ENCODE measurements at places on chromosomes 5 and 9. TPM values are rescaled to one million over a fixed set of nuclear protein-coding genes. Genes with fewer than 3 reads are reported as not detected.

DNA sequence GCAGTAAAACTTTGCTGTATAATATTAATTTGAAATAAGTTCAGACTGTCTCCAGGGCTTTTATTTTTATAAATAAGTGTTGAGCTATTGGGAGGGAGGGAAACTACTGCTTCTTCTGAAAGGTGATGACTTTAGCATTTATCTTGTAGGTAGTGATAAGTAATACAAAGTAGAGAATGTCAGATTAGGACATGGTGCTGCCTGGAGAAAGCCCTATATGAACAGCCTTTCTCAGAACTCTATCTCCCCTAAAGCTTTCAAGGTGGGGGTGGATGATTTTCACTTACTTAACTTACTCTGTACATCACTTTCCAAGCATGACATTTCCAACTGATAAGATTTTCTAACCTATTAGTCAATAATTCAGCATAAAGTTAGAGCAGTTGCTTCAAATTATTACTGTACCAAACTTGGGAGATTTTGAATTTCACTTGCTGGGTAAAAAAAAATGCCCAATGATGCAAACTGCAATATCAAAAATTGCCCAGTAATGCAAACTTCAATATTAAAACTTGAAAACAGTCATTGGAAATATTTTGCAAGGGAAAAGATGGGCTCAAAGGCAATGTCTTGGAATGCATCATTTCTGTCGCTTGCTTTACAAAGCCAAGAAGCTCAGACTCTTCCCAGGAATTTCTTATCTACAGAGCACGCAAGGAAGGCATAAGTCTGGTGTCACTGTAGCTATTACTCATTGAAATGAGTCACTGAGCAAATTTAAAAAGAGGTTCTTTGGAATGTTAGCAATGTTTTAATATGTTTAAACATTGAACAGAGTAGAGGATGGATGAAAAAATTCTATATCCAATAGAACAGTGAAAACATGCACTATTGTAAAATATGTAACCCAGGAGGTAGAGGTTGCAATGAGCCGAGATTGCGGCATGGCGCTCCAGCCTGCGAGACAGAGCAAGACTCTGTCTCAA, 569.5 kb downstream of the PSAT1 start:
- H3K4me1 ChIP-seq, result peaks cover 22% of the 10 kb centered on the region
- DNase-seq, result no peak
- peaks cover 2% of the 10 kb centered on the region for H3K27me3 ChIP-seq
- H3K36me3 ChIP-seq, result no peaks in the 10 kb centered on the region

DNA sequence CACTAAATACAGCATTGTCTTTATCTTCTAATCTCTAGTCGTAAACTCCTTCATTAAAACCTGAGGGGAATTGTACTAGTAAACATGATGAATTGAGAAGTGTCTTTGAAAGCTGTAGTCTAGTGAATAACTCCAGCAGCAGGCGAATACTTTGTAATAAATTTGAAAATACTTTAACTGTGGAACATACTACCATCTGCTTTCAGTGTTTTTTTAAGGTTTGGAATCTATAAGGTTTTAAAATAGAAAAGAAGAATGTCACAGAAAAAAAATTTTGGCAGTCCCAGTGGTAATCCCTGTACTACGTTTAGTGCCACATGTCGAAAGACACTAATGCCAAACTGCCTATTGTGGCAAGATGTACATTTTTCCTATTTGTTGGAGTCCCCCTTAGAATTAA, 379.0 kb upstream of the NUDT12 start:
- no peak for DNase-seq
- no peaks in the 10 kb centered on the region for H3K36me3 ChIP-seq
- H3K4me3 ChIP-seq, result no peak overlapping the region
- no peak overlapping the region for H3K27ac ChIP-seq
- H3K27me3 ChIP-seq, result no peaks in the 10 kb centered on the region

DNA sequence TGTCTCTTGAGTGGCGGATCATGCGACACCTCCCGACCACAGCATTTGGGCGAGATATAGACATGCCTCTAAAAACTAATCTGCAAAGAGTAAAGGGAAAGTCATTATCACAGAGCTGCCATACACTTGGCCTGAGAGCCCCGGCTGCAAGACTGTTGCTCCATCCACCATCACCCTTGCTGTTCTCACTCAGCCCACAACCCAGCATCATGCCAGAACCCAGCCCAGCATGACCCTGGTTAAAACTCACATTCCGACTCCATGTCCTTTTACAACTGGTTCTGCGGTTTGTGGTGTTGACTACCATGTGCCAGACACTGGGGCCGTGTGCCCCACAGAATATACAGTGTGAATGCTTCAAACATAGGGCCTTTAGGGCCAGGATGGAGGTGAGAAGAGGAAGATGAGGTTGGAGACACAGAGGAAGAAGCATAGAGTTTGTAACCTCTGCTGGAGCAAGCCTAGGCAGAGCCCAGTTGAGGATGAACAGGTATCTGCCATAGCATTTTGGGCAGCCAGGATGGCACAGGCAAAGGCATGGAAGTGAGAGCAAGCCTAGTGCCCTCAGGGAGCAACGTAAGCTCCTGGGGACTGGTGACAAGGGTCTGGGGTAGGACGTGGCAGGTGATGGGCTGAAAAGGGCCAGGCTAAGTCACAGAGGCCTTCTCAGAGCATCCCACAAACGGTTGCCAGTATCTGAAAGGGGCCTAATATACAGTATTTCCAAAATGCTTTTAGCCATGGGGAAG, 37.5 kb upstream of the SMU1 start:
- H3K36me3 ChIP-seq, result peaks cover 13% of the 10 kb centered on the region
- no peak overlapping the region for H3K27ac ChIP-seq
- no peak overlapping the region for H3K4me3 ChIP-seq
- DNase-seq, result no peak

GRCh38 chr5:142391058-142391845, 66.4 kb upstream of the SPRY4 start:
- H3K27me3 ChIP-seq, result no peaks in the 10 kb centered on the region
- peak overlapping the region; percentile 87 for H3K27ac ChIP-seq
- no peak for DNase-seq
- no peak overlapping the region for H3K4me3 ChIP-seq
- peaks cover 38% of the 10 kb centered on the region for H3K4me1 ChIP-seq

GRCh38 chr9:86707932-86708510, 239.3 kb downstream of the GAS1 start:
- no peak for DNase-seq
- H3K27ac ChIP-seq, result no peak overlapping the region
- peaks cover 17% of the 10 kb centered on the region for H3K27me3 ChIP-seq

DNA sequence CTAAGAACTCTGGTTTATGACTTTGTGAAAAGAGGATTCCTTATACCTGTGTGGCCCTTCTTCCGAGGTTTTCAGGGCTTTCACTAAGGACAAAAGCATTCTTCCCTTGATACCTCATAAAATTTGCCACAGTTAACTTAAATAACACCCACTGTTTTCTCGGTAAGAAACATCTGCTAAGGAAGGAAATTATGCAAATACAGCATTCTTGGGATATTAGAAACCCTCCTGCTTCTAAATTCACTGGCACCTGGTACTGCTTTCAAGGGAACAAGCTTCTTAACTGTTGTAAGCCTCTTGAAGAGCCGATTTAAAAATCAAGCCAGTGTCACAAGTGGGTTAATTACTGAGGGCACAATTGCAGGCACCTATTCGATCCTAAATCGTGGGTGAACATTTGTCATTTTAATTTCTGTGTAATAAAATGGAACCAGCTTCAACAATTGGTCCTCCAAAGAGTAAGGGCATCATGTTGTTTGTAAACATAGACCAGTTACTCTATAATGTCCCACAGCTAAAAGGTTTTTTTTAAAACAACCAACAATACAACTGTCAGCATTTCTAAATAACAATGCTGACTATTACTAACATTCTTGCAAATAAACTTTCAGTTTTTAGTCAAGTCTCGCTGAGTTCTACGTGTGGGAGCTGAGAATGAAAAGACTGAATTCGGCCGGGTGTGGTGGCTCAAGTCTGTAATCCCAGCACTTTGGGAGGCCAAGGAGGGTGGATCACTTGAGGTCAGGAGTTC, 26.6 kb downstream of the AK3 start:
- H3K27ac ChIP-seq, result no peak overlapping the region
- H3K27me3 ChIP-seq, result no peaks in the 10 kb centered on the region
- H3K36me3 ChIP-seq, result peaks cover 40% of the 10 kb centered on the region
- no peak overlapping the region for H3K4me3 ChIP-seq

- H3K4me1 ChIP-seq, result peaks cover 14% of the 10 kb centered on the region
- DNase-seq, result no peak
- no peak overlapping the region for H3K27ac ChIP-seq
- no peaks in the 10 kb centered on the region for H3K36me3 ChIP-seq
- H3K4me3 ChIP-seq, result no peak overlapping the region
Measured at GRCh38 chr5:1726956-1727355, 72.7 kb downstream of the MRPL36 start.

The DBH gene
- total RNA-seq, result not detected

The TEK gene
- 5.9 TPM for total RNA-seq

The ZNF354C gene
- 9.1 TPM for total RNA-seq

The CNTNAP3 gene
- 1.3 TPM for total RNA-seq

The WDR31 gene
- 4.1 TPM for total RNA-seq
